ENCODE measurements at places on chromosomes 1 and 21.

DNA sequence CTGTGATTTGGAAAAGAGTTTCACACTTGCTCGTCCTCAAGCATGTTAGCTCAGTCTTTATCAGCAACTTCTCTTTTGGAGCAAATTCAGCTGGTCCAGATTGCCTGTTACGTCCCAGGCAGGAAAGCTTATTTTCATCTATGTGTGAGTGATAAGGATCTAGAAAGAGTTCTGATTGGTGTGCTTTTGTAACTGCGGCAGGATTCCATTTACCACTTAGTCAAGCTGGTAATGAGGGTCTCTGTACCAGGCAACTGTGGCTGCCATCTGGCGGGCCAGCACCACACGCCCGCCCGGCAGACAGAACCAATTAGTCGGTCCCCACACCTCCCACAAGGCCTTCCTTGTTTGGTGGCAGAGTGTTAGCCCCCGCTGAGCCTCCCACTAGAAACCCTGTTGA, 21.0 kb downstream of the C1orf87 start:
- DNase-seq = no peak

- DNase-seq = no peak
These were observed 26.1 kb downstream of the CR1L start for GRCh38 chr1:207670997-207671396.

DNA sequence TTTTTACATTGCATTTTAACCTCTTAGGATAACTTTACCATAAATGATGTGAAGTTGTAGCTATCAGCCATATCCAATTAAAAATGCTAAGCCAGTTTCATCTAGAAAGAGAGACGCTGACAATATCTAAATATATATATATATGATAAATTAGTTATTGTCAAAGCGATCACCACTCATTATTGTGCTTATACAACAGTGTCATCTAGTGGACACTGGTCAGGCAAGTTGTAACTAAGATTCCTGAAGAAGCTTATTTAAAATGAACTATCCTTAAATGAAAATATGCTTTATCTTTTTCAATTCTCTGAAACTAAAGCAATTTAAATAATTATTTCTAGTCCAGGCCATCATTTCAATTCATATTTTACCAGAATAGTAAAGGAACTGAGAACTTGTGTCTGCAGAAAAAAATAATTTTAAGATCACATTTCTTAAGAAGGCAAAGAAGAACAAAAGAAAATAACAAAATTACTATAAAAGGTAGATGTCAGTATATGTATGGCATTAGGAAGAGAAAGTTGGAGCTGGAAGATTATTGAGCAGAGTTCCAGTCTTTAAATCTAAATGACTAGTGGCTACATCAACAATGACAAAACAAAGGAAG, 193.3 kb upstream of the SNX7 start:
- DNase-seq = peak; percentile 40

DNA sequence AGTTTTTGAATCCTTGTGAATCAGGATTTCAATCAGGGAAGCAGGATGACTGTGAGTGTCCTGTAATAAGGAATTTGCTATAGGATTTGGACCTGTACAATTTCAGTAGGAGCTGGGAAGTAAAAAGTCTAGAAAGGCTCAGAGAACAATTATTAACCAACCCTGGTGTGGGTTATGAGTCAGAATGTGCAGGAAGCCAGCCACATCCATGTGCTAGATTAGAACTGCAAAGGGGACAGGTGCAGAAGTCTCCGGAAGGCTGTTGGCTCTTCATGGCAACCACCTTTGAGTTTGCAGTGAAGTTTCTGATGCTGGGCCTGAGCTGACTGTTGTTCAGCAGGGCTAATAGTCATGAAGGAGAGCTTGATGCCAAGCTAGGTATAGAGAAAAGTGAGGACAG, 70.7 kb downstream of the SPATA46 start:
- DNase-seq = no peak

GRCh38 chr1:214458541-214458940, 92.9 kb downstream of the PTPN14 start:
- DNase-seq = no peak

DNA sequence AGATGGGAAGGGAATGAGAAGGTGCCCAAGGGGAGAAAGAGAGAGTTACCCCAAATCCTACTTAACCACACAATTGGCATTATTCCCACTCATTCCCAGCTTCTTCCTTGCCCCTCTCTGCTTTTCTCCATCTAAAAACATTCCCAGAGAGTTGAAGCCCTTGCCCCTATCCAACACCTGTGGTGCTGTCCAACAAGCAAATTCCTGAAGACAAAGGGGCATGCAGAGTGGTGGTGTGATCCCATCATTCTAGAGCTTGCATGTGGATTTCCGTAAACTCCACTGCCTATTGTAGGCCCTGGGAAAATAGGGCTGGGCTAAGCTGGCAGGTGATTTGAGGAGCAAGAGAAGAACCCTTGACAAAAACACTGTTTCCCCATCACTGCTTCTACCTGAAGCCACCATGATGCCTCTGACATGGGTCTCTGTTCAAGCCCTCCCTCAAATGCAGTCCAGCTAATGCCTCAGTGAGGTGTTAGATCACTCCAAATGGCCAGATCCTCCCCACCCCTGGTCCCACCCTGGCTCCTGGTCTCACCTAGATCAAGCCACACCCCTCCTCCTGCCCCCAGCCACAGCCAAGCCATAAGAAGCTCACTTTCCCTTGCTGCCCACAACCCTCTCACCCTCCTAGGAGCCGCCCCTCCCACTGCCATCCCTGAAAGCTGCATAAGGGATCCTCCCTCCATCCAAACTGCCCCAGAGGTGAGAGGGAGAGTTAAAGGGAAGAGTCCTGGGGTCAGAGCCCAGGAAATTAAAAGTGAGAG, 29.5 kb downstream of the SYT2 start:
- no peak for DNase-seq
